Breast epithelium (tissue), 4 donors: ENCODE measurements at places on chromosomes 13 and 19. TPM values are rescaled to one million over a fixed set of nuclear protein-coding genes. Genes with fewer than 3 reads are reported as not detected.

DNA sequence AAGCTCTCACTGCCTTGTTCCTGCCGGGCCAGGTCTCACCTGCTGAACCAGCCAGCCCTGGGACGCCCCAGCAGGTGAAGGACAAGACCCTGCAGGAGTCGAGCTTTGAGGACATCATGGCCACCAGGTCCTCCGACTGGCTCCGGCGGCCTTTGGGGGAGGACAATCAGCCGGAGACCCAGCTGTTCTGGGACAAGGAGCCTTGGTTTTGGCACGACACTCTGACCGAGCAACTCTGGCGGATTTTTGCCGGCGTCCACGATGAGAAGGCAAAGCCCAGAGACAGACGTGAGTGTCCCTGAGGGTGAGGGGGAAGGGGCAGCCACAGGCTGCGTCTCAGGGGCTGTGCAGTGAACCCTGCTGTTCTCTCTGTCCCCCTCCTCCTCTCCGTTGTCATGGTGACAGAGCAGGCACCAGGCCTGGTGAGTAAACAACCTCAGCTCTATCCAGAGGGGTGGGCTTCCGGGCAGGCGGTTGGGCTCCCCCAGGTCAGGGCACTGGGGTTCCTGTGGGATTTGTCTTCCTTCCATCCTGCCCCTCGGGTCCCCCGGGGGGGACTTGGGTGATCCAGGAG, 9.7 kb downstream of the TLE6 start:
- H3K4me1 ChIP-seq: peaks cover 4% of the 10 kb centered on the region
- no peak for DNase-seq
- H3K4me3 ChIP-seq: no peak overlapping the region
- no peaks in the 10 kb centered on the region for H3K36me3 ChIP-seq

GRCh38 chr13:20124303-20124702, 36.5 kb downstream of the GJA3 start:
- no peaks in the 10 kb centered on the region for H3K4me1 ChIP-seq
- no peaks in the 10 kb centered on the region for H3K27me3 ChIP-seq
- no peak for DNase-seq

GRCh38 chr13:100533588-100534041, 55.0 kb downstream of the GGACT start:
- peak; percentile 61 for DNase-seq
- H3K27ac ChIP-seq: no peak overlapping the region
- H3K4me1 ChIP-seq: no peaks in the 10 kb centered on the region
- H3K27me3 ChIP-seq: no peaks in the 10 kb centered on the region

DNA sequence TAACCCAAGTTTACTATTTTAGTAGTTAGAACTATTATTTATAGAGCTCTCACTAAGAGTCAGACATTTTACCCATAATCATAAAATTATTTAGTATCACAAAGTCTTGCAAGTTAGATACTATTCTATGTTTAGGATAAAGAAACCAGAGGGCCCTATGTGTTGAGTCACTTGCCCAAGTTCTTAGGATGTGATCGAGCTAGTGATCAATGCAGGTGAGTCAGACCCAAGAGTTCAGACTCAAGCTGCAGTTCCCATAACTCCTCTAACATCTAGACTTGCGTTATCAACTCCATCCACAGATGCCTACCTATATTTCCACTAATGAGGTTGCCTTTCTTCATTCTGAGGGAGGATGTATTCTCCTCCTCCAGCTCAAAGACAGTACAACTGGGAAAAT, 53.8 kb downstream of the DACH1 start:
- H3K27ac ChIP-seq: no peak overlapping the region
- no peaks in the 10 kb centered on the region for H3K4me1 ChIP-seq
- no peaks in the 10 kb centered on the region for H3K36me3 ChIP-seq
- no peak for DNase-seq

DNA sequence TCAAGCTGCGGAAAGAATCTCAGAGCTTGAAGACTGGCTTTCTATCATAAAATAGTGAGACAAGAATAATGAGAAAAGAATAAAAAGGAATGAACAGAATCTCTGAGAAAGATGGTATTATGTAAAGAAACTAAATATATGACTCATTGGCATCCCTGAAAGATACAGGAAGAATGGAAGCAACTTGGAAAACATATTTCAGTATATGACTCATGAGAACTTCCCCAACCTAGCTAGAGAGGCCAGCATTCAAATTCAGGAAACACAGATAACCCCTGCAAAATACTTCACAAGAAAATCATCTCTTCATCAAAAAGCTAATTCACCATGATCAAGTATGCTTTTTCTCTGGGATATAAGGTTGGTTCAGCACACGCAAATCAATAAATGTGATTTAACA, 2318.0 kb downstream of the PCDH9 start:
- no peaks in the 10 kb centered on the region for H3K27me3 ChIP-seq
- H3K36me3 ChIP-seq: no peaks in the 10 kb centered on the region
- no peak overlapping the region for H3K4me3 ChIP-seq
- DNase-seq: no peak
- H3K4me1 ChIP-seq: no peaks in the 10 kb centered on the region

DNA sequence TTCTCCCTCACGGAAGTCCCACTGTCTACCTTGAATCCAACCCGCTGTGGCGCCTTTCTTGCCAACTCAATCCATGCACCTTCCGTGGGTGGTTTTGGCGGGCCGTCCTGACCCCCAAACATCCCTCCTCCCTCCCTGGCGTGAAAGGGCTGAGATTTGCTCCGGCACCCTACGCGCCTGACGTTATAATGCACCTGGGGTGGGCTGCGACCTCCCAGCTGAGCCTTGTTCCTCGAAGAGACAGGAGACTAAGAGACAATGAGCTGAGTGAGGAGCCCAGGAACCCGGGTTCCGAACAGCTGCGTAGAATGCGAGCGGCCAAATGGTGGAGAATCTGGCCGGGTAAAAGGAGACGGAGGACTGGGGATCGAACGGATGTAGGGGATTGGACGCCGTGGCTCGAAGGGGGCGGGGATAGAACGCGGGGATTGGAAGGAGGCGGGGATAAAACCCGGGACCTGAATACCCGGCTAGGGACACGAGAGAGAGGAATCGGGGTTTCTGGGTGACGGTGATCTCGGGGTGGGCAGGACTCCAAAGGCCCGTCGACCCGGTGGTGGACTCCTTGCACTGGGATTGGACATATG, at the start of gene CPT1C:
TSS of gene CPT1C (plus strand) at position 461 of the 587 bp plus-strand sequence. CDS start 1,137 bp downstream, outside the sequence.
- H3K4me3 ChIP-seq: peak within 1 kb of the TSS; percentile 58
- H3K27ac ChIP-seq: peak within 1 kb of the TSS; percentile 76
- no peaks in the 10 kb centered on the region for H3K36me3 ChIP-seq

GRCh38 chr13:39297664-39298171, 259.5 kb downstream of the NHLRC3 start:
- no peak overlapping the region for H3K4me3 ChIP-seq
- H3K4me1 ChIP-seq: no peaks in the 10 kb centered on the region
- no peaks in the 10 kb centered on the region for H3K27me3 ChIP-seq
- no peak for DNase-seq
- H3K27ac ChIP-seq: no peak overlapping the region

Gene ATP8A2
- 1.0 TPM for total RNA-seq

Gene PODNL1
- 2.3 TPM for total RNA-seq

Gene LILRB5
- 2.0 TPM for total RNA-seq
